ENCODE measurements at places on chromosomes 12 and 14.

DNA sequence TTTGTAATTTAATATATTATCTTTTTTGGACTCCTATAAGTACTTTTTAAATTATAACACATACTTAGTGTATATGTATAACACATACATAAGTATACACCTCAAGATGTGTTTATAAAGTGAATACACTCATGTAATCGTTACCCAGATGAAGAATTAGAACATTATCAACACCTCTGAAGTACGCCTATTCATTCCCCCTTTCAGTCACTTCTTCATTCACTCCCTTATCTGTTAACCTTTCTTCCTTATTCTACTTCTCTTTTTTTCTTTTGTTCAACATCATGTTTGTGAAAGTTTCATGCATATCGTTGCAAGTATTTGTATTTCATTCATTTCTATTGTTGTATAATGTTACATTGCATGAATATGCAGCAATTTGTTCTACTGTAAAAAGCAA is 98.5 kb downstream of the ARID2 start:
- DNase-seq, result no peak

GRCh38 chr12:31431721-31432240 is 105.8 kb upstream of the SINHCAF start:
- no peak for DNase-seq

DNA sequence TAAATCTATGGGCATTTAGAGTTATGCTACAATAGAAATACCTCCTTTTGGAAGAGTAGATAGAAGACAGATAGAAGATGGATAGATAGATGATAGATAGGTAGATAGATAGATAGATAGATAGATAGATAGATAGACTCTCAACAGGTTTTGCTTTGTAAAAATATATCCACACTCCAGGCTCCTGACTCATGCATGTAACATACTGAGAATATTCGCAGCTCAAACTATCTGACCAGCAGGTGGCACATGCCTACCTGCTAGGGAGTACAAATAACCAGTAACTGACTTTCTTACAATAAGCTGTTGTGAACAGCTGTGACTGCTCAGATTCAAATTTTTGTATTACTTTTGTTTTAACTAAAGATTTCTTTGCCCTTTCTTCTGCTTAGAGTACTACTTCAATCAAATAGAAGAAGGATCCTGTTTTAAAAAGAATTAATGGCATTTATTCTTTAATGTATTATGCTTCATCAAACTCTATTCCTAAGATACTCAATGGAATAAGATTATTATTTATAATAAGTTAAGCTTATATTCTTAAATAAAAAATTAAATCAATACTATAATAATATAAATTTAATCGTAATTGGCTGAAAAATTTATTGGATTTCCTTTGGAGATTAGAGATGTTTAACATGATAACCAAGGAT is 15.8 kb upstream of the CPNE8 start:
- DNase-seq, result peak; percentile 35

GRCh38 chr12:3202096-3202495 is 124.9 kb downstream of the TSPAN9 start:
- no peak for DNase-seq

DNA sequence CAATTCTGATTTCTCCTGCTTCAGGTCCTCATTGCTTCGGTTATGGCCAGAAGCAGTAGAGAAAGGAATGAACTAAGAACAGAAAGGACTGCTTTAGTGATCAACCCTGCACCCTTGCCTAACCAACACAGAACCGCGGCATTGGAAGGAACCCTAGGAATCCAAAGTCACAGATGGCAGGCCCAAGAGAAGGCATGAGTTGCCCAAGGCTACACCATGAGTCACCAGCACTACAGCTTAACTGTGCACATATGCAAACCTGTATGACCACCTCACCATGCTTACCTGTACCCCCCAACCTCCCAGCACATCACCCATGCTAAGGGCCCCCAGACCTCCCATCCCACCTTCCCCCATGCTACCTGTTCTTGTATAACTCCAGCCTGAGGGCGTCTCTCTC is 25.9 kb upstream of the BLTP3B start:
- no peak for DNase-seq

GRCh38 chr12:4947253-4947652 is 37.5 kb downstream of the KCNA1 start:
- no peak for DNase-seq

DNA sequence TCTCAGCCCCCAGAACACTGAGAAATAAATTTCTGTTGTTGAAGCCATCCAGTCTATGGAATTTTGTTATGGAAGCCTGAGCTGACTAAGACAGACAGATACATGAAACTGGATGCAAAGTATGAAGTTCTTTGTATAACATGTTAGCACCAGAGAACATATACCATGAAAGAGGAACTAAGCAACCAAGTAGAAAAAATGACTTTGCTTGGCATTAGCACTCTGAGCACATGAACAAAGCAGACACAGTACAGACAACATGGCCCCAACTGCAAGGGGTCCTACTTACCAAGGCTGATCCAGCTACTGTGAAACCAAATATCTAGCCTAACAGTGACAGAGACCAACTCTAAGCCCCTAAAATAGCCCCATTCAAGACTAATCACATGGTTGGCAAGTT is 13.8 kb downstream of the EXOC5 start:
- no peak for DNase-seq

GRCh38 chr14:87231336-87232026 is 761.5 kb downstream of the GALC start:
- DNase-seq, result no peak

DNA sequence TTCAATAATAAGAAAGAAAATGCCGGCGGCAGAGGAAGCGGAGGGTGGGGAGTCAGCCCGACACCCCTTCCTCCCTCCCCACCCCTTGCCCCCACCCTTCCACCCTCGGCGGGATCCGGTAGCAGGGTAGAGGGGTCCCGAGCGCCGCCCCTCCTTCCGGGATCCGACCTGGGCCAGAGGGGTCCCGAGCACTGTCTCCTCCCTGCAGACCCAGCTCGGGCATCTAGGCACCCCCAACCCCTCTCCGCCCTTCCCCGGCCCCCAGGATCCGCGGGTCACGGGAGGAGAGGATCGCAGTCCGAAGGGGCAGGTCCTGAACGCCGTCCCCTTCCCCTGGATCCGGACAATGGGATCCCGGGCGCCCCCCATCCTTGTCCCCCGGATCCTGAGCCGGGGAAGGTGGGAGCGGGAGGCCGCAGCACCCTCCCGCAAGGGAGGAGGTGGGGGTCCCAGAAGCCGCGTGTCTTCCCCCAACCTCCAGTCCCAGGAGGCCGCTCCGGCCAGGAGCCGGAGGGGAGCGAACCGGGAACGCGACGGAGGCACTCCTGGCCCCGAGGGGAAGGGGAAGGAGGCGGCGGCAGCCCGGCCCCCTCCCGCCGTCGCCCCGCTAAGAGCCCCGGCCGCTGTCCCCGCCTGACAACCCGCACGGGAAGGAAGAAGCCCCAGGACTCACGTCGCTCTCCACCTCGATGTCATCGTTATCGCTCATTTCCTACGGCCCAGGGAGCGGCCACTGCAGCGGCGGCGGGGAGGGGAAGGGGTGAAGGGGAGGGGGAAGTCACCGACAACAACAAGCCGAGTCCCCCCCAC is 481 bp downstream of the MAX start:
- no peak for DNase-seq

DNA sequence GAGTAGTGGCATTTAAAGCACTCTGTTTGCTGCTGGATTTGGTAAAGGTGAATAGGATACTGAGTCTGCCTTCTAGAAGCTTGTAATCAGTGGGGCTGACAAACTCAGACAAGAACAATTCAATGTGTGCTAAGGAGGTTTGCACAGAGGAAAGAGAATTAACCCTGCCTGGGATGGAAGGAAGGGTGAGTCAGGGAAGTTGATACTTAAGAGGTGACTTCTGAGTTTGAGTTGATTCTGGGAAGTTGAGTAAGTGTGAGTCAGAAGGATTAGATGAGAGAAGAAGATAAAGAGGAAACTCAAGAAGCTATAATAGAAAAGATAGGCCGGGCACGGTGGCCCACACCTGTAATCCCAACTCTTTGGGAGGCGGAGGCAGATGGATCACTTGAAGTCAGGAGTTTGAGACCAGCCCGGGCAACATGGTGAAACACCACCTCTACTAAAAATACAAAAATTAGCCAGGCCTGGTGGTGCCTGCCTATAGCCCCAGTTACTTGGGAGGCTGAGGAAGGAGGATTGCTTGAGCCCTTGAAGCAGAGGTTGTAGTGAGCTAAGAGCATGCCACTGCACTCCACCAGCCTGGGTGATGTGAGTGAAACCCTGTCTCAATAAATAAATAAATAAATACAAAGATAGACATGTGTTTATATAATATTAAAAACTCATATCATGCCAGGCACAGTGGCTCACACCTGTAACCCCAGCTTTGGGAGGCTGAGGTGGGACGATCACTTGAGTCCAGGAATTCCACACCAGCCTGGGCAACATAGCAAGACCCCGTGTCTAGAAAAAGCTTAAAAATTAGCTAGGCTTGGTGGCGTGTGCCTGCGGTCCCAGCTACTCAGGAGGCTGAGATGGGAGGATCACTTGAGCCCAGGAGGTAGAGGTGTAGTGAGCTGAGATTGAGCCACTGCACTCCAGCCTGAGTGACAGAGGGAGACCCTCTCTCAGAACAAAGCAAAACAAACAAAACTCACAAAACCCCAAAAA is 126.8 kb upstream of the CPM start:
- peak; percentile 76 for DNase-seq

- no peak for DNase-seq
Measured at GRCh38 chr14:53993920-53994607, 37.4 kb upstream of the BMP4 start.

DNA sequence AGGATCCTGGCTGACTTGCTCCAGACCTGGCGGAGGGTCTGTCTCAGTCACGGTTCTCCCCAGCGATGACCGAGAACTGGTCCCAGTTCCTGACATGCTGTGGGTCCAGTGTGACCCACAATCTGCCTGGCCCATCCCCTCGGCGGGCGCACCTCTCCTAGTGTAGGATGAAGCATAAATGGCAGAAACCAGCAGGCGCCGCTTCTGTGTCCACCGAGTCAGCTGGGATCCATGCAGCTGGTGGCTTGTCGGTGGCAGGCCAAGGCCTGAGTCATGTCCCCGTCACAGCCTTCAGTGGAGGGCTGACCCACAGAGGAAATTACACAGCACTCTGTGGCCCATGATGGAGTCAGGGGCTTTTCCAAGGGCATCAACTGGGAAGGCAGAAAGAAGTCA is 38.5 kb downstream of the NFKBIA start:
- DNase-seq, result peak; percentile 45

- DNase-seq, result no peak
Measured at GRCh38 chr12:62128175-62128975, 131.8 kb upstream of the USP15 start.

DNA sequence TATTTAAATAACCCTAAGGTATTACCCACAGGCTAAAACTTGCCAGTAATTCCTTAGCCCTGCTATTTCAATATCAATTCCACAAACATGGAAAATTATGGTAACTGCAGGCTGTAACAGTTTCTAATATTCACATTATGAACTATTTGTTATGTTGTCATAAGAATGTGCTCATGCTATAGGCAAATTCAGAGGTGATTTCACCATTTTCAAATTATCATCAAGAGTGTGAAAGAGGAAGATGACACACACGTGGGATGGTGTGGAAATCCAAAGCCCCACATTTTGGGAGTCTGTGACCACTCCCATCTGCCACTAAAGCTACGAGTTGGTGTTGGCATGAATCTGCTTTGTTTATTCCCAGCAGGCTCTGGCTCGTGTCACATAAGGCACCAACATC is 5.9 kb upstream of the MYO1A start:
- DNase-seq, result no peak

DNA sequence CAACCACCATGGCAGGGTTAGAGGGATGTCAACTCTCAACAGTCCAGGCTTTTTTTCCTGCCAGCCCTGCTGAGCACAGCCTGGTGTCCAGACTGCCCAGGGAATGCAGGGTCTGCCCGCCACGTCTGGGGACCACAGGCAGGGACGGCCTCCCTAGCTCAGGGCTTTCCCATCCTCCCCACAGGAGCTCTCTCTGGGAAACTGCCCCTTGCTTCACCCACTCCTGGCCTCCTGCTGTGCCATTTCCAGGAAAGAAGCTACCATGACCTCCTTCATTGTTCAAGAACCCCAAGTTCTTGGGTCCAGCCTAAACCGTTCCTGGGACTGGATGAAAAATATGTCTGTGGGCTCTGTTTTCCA is 4.8 kb downstream of the SCNN1A start:
- DNase-seq, result no peak

- peak; percentile 19 for DNase-seq
Measured at GRCh38 chr14:55938249-55938791, 179.9 kb upstream of the PELI2 start.

DNA sequence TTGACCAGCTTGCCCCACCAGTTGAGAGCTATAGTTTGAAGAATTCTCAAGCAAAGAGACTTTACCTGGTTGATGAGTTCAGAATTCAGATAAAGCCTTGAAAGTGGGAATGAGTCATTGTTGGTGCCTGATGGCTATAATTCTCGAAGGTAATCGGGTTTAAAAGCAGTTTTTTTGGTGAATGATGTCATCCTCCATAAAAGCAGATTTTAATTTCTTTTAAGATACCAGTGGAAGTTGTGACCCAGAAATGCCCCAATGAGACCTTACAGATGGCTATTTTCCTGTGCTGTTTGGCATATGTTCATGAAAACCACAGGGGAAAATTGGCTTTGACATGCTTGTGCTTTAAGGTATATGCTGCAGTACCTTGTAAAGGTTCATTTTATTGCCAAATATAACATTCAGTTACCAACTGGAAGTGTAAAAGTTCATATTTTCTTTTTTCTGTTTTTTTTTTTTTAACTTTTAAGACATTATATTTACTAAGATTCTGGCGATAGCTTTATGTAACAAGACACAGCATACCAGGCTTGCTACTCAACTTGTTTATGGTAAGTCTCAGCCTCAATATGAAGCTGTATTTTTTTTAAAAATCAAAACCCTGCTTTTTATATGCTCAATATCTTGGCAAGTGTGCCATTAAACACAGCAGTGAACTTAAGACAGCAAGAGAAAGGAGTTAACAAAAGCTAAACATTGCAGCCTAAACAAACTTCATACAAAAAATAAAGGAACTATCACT is 119.3 kb downstream of the LMNTD1 start:
- DNase-seq, result no peak

GRCh38 chr12:53345486-53346188 is 9.5 kb upstream of the SP7 start:
- peak; percentile 43 for DNase-seq

GRCh38 chr12:107134558-107134957 is 41.2 kb upstream of the CRY1 start:
- DNase-seq, result no peak

- no peak for DNase-seq
Measured at GRCh38 chr14:91925001-91925726, 22.3 kb downstream of the FBLN5 start.

DNA sequence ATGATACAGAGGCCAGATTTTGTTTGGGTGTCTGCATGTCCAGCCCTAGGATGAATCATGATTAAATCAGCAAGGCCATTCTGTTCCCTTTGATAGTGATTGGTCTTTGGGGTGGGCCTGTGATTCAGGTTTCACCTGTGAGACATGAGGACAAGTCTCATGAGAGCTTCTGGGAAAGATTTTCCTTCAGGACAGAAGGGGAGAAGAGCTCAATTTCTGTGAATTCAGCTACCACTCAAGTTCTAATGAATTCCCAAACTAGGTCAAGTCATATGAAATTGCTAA is 73.4 kb downstream of the ZNF664 start:
- DNase-seq, result no peak
